ENCODE measurements at places on chromosomes 1 and 21.

DNA sequence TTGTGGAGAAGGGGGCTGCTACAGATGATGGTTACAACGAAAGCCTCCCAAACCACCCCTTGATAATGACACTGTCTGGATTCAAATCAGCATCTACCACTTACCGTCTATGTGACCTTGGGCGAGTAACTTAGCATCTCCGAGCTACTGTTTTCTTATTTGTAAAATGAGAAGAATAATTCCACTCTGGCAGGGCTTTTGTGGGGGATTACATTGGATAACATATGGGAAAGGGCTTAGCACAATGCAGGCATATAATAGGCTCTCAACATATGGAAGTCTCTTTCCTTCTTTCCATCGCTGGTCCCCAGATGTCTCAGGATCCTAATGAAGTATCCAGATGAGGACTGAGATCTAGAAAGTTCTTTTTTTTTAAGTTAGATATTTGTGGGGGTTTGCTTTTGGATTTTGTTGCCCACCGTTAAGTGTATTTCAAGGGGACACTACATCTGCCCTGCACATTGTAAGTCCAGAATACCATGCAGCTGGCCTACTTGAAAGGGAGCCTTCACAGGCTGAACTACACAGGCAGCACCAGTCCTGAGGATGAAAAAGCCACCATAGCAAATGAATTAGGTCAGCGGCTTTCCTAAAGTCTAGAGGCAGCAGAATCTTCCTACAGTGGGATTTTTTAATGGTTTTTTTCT, 172.2 kb upstream of the IRF2BP2 start:
- H3K4me3 ChIP-seq = no peak overlapping the region
- H3K27ac ChIP-seq = no peak overlapping the region
- no peak for DNase-seq
- no peaks in the 10 kb centered on the region for H3K36me3 ChIP-seq

DNA sequence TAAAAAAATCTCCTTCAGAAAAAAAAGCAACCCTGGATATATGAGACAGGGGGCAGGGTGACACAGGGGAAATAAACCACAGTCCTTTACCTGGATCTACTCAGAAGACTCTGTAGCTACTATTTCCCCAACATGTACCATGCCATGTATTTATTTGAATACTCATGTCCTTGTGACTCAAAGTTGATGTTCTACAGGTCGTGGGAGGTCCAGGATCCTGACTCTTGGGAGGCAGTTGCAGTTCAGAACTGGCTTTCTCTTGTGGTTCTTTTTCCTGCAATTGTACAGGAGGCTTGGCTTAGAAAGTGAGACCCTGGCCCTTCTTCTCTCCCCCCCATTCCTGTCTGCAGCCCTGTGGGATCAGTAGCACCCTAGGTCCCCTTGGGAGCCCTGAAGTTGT, 5.8 kb upstream of the IL24 start:
- H3K27me3 ChIP-seq = peaks cover 8% of the 10 kb centered on the region
- no peak for DNase-seq
- H3K4me1 ChIP-seq = peaks cover 64% of the 10 kb centered on the region
- peaks cover 6% of the 10 kb centered on the region for H3K36me3 ChIP-seq
- H3K4me3 ChIP-seq = no peak overlapping the region

- no peak for DNase-seq
- no peak overlapping the region for H3K4me3 ChIP-seq
- H3K36me3 ChIP-seq = no peaks in the 10 kb centered on the region
- peaks cover 9% of the 10 kb centered on the region for H3K4me1 ChIP-seq
- no peak overlapping the region for H3K27ac ChIP-seq
Observed at GRCh38 chr21:36636016-36636415, 62.9 kb upstream of the SIM2 start.

- peaks cover 4% of the 10 kb centered on the region for H3K4me1 ChIP-seq
- H3K36me3 ChIP-seq = peaks cover 4% of the 10 kb centered on the region
Observed at GRCh38 chr1:13799502-13800283, 99.7 kb downstream of the PRDM2 start.

- no peak overlapping the region for H3K27ac ChIP-seq
- H3K4me1 ChIP-seq = no peaks in the 10 kb centered on the region
- H3K36me3 ChIP-seq = no peaks in the 10 kb centered on the region
- peaks cover 15% of the 10 kb centered on the region for H3K27me3 ChIP-seq
Observed at GRCh38 chr1:111923766-111924165, 65.7 kb downstream of the KCND3 start.

DNA sequence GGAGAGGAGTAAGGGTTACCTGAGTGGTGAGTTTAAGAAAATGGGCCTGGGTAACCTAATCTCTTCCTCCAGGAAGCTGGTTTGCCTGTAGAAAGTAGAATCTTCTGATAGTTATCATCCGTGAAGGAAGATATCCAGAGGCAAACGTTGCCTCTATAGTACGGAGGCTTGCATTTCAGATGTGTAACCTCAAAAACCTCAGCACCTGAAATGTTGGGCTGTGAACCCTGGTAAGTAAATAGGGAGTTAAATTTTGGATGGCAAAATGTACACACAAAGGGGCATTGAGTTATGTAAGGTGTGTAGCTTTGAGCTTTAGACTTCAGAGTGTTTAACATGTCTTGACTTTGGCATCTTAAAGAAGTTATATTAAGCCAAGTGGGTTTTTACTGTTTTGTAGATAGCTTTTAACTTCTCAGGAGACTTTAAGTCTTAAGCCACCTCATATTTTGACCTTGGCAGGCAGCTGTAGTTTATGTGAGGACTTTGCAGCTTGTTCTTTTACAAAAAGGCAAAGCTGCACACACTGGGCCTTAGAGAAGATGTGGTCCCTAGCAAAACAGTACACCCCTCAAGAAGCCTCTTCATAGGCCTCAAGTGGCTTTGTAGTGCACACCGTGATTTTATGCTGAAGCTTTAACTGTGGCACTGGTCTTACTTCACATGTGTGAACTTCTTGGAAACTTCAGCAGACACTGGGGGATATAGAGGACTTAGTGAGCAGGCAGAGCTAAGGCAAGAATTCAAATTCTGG, 83.4 kb downstream of the SNRPE start:
- no peaks in the 10 kb centered on the region for H3K36me3 ChIP-seq
- no peaks in the 10 kb centered on the region for H3K4me1 ChIP-seq
- H3K4me3 ChIP-seq = no peak overlapping the region
- H3K27ac ChIP-seq = no peak overlapping the region
- peaks cover 22% of the 10 kb centered on the region for H3K27me3 ChIP-seq

DNA sequence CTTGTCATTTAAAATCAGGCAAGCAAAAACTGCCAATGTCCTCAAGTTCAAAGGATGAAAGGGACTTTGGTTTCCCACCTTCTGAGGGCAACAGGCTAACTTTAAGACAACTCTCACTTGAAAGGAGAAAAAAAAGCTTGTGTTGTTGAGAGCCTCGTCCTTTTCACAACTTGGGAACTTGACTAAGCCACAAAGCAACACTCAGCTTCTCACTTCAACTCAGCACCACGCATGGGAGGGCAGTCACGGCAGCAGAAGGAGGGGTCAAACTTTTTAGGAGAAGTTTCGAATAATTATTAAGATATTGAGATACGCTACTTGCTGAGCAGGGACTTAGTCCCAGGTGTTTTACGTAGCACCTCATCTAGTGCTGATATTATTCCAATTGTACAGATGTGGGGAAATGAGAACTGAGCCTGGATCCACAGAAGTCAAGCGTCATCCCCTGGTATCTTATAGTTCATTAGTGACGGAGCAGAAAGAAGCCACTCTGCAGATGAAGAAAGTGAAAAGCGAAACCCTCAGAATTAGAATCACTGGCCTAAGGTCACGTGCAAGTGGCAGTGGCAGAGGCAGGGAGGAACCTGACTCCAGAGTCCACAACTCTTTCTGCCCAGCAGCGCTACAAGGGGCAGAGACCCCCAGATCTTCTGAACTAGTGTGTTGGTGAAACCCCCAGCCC, 83.6 kb downstream of the JAK1 start:
- H3K27ac ChIP-seq = no peak overlapping the region
- H3K4me1 ChIP-seq = peaks cover 25% of the 10 kb centered on the region
- DNase-seq = no peak

GRCh38 chr1:95948023-95948422, 714.0 kb downstream of the RWDD3 start:
- H3K36me3 ChIP-seq = no peaks in the 10 kb centered on the region
- no peaks in the 10 kb centered on the region for H3K4me1 ChIP-seq
- H3K4me3 ChIP-seq = no peak overlapping the region
- H3K27ac ChIP-seq = no peak overlapping the region
- H3K27me3 ChIP-seq = no peaks in the 10 kb centered on the region
- DNase-seq = no peak

- no peaks in the 10 kb centered on the region for H3K36me3 ChIP-seq
- H3K27ac ChIP-seq = no peak overlapping the region
- peaks cover 15% of the 10 kb centered on the region for H3K27me3 ChIP-seq
- no peak for DNase-seq
Observed at GRCh38 chr1:60847391-60847790, 235.0 kb upstream of the NFIA start.

GRCh38 chr1:98940069-98940721, 64.5 kb downstream of the PLPPR5 start:
- DNase-seq = no peak
- no peak overlapping the region for H3K4me3 ChIP-seq
- H3K4me1 ChIP-seq = peaks cover 11% of the 10 kb centered on the region
- no peaks in the 10 kb centered on the region for H3K36me3 ChIP-seq
- H3K27me3 ChIP-seq = no peaks in the 10 kb centered on the region

DNA sequence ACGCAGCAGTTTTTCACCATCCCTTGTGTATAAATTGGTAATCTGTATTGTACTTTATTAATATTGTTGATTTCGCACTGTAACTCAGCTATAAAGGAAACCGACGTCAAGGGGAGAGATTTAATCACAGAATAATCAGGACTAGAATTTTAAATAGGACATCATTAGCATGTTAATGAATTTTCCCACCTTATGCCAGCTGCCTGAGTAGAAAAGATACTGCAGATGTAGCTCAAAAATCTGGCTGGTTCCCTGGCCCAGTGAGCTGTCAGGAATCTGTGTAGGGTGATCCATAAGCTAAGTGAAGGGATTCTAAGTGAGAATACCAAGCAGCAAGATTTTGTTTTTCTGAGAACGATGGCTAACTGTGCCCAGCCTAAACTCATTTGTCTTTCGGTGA, 195.5 kb downstream of the DISC1 start:
- no peaks in the 10 kb centered on the region for H3K4me1 ChIP-seq
- DNase-seq = no peak
- H3K27ac ChIP-seq = no peak overlapping the region
- H3K27me3 ChIP-seq = no peaks in the 10 kb centered on the region

GRCh38 chr21:33762803-33763581, 120.7 kb downstream of the ITSN1 start:
- no peaks in the 10 kb centered on the region for H3K36me3 ChIP-seq
- no peak for DNase-seq
- no peak overlapping the region for H3K27ac ChIP-seq
- H3K4me1 ChIP-seq = no peaks in the 10 kb centered on the region

GRCh38 chr1:166588741-166589140, 250.5 kb upstream of the POGK start:
- H3K4me3 ChIP-seq = no peak overlapping the region
- H3K27me3 ChIP-seq = no peaks in the 10 kb centered on the region
- no peaks in the 10 kb centered on the region for H3K4me1 ChIP-seq
- no peak for DNase-seq
- no peaks in the 10 kb centered on the region for H3K36me3 ChIP-seq

DNA sequence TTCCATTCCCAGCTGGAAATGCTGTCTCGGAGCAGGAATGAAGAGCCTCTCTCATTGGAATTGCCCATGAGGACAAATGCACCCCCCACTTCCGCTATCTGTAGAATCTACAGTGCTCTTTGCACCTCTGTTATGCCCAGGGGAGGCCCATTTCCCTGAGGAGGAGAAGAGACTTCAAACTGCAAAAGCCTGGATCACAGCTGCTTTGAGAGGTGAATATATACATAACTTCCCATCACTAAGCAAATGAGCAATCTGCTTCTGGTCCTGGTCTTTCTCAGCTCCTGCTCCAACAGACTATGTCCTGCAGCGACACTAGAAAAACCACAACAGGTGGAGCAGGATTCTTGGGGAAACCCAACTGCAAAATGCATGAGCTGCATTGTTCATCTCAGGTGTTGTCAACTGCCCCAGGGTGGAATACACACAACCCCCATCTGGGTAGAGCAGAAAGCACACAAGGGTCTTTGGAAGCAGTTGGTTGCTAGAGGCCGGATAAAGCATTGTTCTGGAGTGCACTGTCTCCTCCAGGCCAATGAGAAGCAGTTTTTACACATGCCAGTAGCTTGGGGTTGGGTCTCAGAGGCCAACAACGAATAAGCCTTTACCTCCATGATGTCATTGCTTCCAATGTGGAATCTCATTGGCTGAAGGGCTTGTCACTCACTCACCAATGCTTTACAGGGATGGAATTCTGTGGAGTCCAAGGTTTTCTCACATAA, 67.7 kb upstream of the RAB4A start:
- H3K4me1 ChIP-seq = peaks cover 8% of the 10 kb centered on the region
- no peak overlapping the region for H3K4me3 ChIP-seq
- DNase-seq = no peak
- H3K27me3 ChIP-seq = peaks cover 9% of the 10 kb centered on the region
- H3K36me3 ChIP-seq = no peaks in the 10 kb centered on the region

Data from activated T-helper 2 cell treated with anti-CD3 and anti-CD28 coated beads, Interferon-gamma antibody, Interleukin-2, Interleukin-4, amounts not matched to agents 10 μg/mL and 5 μg/mL and 100 μg/mL, durations not matched to agents 14 hours and 24 hours and 36 hours (primary cell).